ENCODE measurements at places on chromosomes 1 and 21.

DNA sequence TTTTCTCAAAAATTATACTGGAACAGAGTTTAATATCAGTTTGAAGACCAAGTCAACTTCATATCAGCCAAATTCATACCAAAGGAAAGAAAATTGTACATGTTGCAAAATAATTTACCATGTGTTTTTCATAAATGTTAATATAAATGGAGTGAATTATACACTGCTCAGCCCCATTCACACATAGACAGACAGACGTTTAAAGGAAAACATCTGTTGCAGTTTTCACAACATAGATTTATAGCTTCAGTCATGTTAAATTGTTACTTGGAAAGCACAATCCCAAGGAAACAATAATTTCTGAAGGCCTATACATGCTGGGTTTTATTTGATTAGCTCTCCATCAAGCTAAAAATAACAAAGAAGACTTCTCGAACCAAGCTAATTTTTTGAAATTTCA, 27.8 kb upstream of the HYI start:
- no peak for DNase-seq

DNA sequence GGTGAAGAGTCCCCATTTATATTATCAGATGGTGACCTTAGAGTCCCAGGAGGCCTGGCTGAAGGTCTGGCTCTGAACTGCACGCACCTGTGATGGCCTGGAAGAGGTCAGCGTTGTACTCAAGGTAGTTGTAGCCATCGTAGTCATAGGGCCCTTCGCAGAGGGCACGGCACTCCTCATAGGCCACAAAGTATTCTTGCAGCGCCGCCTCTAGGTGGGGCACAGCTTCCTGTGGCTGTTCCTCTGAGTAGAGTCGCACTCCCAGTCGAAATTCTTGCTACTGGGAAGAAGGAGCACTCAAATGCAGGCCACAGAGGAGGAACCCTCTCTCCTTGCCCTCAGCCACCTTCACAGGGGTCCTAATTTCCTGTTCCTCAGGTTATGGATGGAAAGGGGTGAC, 7.7 kb downstream of the P3H1 start:
- DNase-seq = no peak

GRCh38 chr1:20413136-20413775, 72.8 kb downstream of the CAMK2N1 start:
- no peak for DNase-seq

DNA sequence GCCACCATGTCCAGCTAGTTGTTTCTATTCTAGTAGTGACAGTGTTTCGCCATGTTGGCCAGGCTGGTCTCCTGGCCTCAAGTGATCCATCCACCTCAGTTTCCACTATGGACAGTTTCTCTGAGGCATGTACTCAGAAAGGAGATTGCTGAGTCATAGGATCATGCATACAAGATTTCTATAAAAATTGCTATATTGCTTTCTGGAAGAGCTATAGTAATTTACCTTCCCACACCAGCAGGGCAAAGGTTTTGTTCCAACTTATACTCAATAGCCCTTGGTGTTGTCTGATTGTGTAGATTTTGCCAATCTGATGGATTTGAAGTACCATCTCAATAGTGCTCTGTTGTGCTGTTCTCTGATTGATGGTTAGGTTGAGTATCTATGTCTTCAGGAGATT, 15.6 kb upstream of the ATP1A1 start:
- no peak for DNase-seq

DNA sequence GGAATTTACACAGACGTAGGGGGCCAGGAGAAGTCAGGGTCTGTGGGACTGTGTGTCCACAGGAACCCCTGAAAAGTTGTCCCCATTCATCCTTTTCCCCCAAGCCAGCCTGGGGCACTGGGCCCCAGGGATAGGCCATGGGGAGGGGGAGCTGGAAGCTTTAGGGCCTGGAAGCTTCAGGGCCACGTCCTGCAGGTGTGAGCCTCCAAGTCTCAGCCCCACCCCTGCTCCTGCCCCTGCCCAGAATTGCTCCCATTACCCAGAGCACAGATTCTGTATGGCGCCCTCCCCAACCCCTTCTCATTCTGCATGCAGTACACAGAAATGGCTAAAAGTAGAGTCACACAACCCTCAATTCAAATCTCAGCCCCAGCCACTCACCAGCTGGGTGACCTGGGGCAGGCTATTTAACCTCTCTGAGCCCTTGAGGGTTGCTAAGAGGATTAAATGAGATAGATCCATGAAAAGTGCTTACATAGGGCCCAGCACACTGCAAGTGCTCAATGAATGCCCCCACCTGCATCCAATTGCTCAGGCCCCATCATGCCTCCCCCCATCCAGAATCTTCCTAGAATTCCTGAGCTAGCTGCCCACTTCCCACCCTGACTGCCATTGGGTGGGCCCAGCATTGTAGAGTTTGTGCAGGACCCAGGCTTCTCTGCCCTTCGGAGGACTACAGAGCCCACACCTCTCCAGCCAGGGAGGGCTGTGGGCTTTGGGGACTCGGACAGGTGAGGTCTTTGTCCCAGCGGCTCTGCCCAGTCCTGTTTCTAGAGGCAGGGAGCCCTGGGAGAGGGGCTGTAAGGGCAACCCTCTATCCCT, 6.5 kb downstream of the RAP1GAP start:
- DNase-seq = no peak

GRCh38 chr1:53986458-53986857, 31.5 kb downstream of the LDLRAD1 start:
- DNase-seq = no peak

DNA sequence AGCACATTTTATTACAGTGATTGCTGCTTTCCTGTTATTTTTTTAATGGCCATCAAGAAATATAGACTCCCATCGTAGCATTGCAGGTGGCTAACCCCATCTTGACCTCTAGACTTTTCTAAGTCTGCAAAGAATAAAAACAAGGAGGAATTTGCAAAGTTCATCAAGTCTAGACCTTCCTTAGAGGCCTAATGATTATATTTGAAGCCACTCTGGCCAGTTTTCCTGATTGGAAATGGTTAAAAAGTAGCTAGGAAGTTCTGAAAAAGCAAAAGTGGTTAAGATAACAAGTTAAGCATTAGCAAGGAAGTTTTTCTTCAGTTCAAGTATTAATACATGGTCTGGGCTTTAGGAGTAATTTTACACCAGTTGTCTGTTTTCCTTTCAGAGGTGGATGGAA, 16.7 kb upstream of the KCNJ15 start:
- no peak for DNase-seq

DNA sequence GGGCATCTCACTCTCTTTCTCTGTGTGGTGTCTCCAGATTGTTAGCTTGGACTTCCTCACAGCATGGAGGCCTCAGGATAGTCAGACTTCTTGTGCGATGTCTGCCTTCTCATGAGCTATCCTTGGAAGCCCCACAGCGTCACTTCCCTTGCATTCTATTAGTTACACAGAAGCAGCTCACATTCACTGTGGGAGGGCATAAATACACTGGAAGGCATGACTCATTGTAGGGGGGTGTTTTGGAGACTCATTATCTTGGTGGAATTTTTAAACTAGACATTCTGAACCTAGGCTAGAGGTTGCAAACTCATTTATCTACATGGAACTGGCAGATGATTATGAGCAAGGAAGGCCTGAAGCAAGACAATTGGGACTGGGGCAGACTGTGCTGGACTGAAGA, 21.4 kb upstream of the FASLG start:
- no peak for DNase-seq

- no peak for DNase-seq
Measured at GRCh38 chr1:239268007-239268406, 118.4 kb upstream of the CHRM3 start.

All from NCI-H1092 treated with DMSO at 0.1 percent for 48 hours (cell line).